ENCODE measurements at places on chromosomes 5 and 9.

- peak; percentile 84 for DNase-seq
Measured at GRCh38 chr9:87713278-87713987, 12.5 kb upstream of the CTSL start.

GRCh38 chr5:33701251-33701650 is 190.5 kb downstream of the ADAMTS12 start:
- no peak for DNase-seq

GRCh38 chr5:15598294-15598902 is 98.4 kb downstream of the FBXL7 start:
- DNase-seq: no peak

DNA sequence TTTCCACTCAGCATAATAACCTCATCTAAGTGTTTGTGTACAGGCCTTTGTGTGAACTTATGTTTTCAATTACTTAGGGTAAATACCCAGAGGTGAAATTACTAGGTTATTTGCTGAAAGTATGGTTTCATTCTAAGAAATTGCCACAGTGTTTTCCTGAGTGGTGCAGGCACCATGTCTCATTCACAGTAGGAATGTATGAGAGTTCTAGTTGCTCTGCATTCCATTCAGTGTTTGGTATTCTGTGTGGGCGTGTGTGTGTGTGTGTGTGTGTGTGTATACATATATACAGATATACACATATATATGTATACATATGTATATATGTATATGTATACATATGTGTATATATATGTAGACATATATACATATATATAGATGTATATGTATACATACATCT is 8.8 kb upstream of the SVEP1 start:
- no peak for DNase-seq

GRCh38 chr9:127076860-127077643 is 45.4 kb downstream of the ANGPTL2 start:
- DNase-seq: no peak

DNA sequence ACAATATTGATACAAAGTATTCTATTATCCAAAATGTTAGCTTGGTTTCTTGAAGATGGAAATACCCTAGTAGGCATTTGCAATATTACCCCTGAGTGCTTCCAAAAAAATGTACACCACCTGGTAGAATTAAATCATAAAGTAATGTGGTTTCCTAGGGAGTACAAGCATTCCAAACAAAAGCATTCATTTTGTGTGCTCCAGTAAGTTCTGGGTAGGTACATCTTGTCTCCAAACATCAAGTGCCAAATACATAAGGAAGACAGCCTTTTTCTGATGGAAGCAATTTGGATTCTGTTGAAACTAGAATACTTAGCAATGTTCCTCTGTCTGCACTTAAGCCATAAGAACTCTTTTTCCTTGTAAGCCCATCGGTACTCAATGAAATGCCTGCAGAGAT is 73.1 kb upstream of the IL7R start:
- no peak for DNase-seq

GRCh38 chr9:109297899-109298298 is 23.0 kb downstream of the EPB41L4B start:
- DNase-seq: no peak

GRCh38 chr9:29697011-29697410 is 2123.7 kb upstream of the C9orf72 start:
- no peak for DNase-seq

- DNase-seq: no peak
Measured at GRCh38 chr5:93022796-93023447, 558.1 kb downstream of the NR2F1-AS1 start.

GRCh38 chr5:163498886-163499285 is 6.5 kb upstream of the MAT2B start:
- DNase-seq: peak; percentile 19

- no peak for DNase-seq
Measured at GRCh38 chr5:82549263-82549662, 271.1 kb upstream of the RPS23 start.

GRCh38 chr5:33736510-33736909 is 155.3 kb downstream of the ADAMTS12 start:
- no peak for DNase-seq
